ENCODE measurements at places on chromosomes 4 and X.

DNA sequence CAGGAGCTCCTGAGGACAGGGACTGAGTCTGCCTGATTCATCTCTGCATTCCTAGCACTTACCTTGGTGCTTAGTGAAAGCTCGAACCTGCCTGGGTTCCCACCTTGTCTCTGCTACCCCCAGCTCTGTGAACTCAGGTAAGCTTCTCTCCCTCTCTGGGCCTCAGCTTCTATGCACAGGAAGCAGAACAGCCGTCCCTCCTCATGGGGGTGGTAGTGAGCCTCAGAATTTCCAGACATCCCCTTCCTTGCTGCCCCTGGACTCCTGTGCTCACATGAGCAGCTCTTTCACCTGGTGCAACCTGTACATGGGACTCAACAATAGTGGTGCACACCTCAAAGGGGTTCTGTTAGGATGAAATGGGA is 50.8 kb downstream of the HTRA3 start:
- no peak for DNase-seq

- no peak for DNase-seq
These were observed 188.2 kb downstream of the SH2D1A start for GRCh38 chrX:124534536-124534935.

- no peak for DNase-seq
These were observed 251.8 kb downstream of the KCTD8 start for GRCh38 chr4:44196796-44197195.

- no peak for DNase-seq
These were observed 213.1 kb upstream of the FAT1 start for GRCh38 chr4:186936496-186937375.

- no peak for DNase-seq
These were observed 12.7 kb upstream of the SHOX start for GRCh38 chrX:617891-618290.

DNA sequence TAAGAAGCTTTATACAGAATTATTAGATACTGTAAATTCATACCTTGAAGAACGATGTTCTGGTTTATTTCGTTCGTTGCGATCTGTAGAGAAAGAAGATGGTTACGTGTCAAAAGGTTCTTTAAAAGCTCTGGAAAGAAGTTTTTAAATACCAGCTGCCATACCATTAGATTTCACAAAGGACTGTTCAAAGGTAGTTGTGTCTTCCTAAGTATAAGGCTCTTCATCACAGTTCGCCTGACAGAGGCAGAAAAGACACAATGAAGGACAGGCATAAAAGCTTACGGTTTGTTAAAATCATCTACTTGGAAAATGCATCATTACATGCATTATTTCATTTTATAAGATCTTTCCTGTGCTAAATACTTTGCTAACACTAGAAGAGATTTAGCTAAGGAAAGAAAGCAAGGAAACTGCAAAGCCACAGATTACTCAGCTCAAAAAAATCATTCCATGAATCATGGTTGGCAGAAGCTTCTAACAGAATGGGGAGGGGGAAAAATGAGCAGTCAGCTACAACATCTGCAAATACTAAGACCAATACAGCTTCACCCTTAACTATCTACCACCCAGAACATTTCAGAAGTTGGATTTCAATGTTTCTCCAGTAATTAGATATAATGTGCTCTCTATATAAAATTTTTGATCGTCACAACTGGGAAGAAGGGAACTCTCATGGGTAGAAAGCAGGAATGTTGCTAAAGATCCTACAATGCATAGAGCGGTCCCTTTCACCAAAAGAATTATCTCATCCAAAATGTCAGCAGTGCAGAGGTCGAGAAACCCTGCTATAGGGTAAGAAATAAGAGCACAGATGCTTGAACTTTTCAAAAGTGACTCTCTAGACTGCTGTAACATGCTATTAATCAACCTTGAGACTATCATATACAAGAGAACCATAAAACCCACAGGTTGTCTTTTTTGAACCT is 50.7 kb upstream of the PRSS48 start:
- DNase-seq: no peak

DNA sequence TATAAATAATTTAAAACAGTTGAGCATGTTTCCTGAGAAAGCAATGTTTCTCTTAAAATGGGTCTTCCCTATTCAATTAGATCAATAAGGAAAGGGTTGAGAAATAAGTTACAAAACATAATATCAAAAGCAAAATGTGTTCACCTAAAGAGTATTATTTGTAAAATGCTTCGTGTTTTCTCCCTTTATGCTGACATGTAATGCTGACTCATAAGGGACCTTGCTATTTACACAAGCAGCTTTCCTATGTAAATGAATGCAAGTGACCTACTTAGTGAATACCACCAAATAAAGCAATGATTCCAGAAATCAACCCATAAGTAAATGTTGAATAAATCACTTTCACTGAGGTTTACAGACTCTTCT is 91.5 kb downstream of the ELOVL6 start:
- no peak for DNase-seq

GRCh38 chr4:42566835-42567234 is 90.1 kb downstream of the ATP8A1 start:
- DNase-seq: no peak

DNA sequence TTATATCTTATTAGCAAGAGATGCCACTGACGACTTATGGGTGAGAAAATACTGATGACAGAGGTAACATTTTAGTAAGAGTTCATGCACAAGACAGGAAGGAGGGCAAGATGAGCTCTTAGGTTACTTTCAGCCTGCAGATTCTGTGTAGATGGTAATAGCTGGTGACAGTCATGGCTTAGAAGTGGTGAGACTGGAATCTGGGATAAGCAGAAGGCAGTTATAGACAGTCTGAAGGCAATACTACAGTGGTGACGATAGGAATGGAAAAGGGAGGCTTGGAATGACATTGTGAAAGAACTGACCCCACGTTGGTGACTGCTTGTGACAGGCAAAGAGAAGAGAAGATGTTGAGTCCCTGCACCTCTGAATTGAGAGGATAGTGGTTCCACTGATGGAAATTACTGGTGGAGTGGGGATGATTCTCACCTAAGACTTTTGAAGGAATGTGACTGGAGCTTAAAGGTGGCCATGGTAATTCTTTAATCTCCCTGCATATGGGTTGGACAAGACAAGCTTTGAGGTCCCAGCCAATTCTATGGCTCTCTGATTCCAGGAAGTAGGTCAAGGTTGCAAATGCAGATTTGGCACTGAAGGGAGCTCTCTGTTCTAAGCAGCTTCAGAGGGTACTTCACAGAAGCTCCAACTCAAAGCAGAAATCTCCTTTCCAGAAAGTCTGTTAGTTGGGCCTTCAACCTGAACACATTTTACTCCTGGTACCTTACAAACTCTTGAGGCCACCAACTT is 99.7 kb downstream of the RASL11B start:
- DNase-seq: no peak

- DNase-seq: peak; percentile 42
These were observed 23.3 kb upstream of the SCML2 start for GRCh38 chrX:18377796-18378195.

- no peak for DNase-seq
These were observed 141.1 kb upstream of the NDST3 start for GRCh38 chr4:117893207-117893606.
